Lower leg skin (tissue), 4 donors: ENCODE measurements at places on chromosomes 11 and 22.

- no peak for DNase-seq
These were observed 97.1 kb downstream of the CEP164 start for GRCh38 chr11:117424781-117425180.

- DNase-seq = no peak
These were observed 20.2 kb upstream of the SPATA19 start for GRCh38 chr11:133865466-133865865.

DNA sequence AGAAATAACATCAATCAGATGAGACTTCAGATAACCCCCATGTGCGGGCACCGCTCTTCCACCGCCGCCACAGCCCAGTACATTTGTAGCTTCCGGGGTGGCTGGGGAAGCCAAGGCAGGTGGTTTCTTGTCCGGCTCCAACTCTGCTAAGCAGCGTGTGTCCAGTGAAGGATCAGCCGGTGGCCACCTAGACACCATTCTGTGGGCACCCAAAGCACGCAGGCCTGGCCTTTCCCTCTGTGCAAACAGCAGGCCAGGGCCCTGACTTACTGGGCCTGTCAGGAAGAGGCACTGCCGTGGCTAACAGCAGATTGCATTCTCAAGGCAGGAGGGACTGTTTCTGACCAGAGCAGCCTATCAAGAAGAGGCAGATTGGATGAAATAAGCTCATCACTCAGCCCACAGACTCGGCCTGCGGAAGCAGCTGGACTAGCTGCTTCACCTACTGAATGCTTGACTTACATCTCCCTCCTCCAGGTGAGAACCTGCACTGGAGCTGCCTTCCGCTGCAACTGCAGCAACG, 74.8 kb downstream of the ETS1 start:
- DNase-seq = no peak

GRCh38 chr11:109864151-109864661, 229.0 kb upstream of the ZC3H12C start:
- no peak for DNase-seq

DNA sequence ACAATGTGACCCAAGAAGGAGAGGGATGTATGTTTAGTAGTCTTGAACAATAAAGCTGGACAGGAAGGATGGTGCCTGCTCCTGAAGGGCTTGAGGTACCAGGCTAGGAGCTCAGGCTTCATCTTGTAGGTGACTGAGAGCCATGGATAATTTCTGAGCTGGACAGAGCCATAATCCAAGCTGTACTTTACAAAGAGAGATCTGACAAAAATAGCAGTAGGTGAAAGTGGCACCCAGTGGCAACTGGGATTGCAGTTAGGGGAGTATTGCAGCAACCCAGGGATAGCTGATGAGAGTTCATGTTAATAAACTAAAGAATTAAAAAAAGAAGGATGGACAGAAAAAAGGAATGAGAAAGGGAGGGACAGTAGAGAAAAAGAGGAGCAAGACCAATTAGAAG, 7.4 kb downstream of the XRRA1 start:
- no peak for DNase-seq

- no peak for DNase-seq
These were observed 29.6 kb upstream of the FJX1 start for GRCh38 chr11:35588627-35589026.

GRCh38 chr11:47863189-47863897, 15.2 kb upstream of the NUP160 start:
- DNase-seq = no peak

DNA sequence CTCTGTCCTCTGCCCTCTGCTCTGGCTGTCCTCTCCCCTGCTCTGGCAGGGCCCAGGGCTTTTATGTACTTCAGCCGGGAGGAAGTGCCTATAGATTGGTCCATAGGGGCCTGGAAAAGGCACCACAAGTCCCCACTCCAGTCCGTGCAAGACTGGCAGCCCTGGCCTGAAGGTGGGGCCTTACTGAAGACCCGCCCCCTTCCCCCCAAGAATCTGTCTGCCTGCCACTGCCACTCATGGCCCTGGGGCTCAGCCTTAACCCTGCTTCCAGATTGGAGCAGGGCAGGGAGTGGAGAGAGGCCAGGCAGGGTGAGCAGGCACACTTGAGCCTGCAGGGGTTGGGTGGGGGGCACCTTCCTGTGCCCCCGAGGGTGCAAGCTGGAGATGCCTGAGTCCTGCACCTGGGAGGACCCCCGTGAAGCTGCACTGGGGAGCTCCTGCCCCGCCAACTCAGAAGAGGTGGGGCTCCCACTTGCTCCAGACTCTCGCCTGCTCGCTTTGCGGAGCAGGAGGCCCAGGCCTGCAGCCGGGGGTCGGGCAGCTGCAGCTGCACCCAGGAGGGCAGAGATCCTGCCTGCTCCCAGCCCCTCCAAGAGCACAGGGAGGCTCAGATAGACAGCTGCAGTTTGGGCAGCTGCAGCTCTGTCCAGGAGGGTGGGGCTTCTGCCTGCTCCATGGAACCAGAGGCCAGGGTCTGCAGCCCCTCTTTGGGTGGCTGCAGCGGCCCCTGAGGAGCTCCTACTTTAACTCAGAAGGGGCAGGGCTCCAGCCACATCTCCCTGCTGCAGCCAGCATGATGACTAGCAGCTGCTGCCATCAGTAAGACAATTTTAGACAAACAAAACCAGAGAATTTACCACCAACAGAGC, 51.0 kb upstream of the SC5D start:
- no peak for DNase-seq

- no peak for DNase-seq
These were observed 23.7 kb downstream of the PDHX start for GRCh38 chr11:34940026-34940677.

DNA sequence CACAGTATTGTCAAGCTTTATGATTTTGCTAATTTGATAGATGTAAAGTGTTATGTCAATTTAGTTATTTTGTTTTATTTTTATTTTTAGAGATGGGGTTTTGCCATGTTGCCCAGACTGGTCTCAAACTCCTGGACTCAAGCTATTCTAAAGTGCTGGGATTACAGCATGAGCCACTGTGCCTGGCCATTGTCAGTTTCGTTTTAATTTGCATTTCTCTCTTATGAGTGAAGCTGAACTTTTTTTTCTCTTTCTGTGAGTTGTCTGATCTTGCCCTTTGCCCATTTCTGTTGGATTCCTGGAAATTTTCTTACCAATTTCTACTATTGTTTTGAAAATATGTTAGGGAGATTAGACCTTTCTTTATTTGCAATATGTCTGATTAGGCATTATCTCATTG, 15.5 kb downstream of the NEU3 start:
- no peak for DNase-seq

GRCh38 chr11:74474316-74474715, 7.0 kb upstream of the KCNE3 start:
- DNase-seq = no peak

GRCh38 chr22:19629331-19629719, 85.0 kb upstream of the SEPTIN5 start:
- no peak for DNase-seq

- peak; percentile 86 for DNase-seq
These were observed at the start of gene SWAP70 for GRCh38 chr11:9663699-9664275. Gene SWAP70 (plus strand): TSS chr11:9664077. CDS start chr11:9664180, 103 bp downstream.

DNA sequence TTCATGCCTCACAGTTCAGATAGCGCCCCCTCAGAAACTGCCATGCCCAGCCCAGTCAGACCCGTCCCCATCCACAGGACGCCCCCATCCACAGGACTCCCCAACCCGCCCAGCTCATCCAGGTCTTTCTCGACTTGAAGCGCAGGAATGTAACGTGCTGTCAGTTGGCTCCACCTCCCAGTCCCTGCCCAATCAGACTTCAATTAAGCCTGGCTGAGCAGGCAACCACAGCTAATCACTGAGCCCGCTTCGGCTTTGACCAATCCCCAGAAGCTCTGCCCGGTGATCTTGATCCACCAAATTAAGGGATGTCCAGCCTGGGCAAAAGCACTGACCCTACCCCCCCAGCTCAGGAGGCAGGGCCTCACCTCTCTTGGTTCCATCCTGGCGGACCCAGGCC, 10.5 kb upstream of the MFNG start:
- no peak for DNase-seq

- DNase-seq = peak; percentile 31
These were observed 54.9 kb downstream of the TNRC6B start for GRCh38 chr22:40232624-40233023.

GRCh38 chr11:43504316-43504950, 145.7 kb downstream of the TTC17 start:
- DNase-seq = no peak

DNA sequence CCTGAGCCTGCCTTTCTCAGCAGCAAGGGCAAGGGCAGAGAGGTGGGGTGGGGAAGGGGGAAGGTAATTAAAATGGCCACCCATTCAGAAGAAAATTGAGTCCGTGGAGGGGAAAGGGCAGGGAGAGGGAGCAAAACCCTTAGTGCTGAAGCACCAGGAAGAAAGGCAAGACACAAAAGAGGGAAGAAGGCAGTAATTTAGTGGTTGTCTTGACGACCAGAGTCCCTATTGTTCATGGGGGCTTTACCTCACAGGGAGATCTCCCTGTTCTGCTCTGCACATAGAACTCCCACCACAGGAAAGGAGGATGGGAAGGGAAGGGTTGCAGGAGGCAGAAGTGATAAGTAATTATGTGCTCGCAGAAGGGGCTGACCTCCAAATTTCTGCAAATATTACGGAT, 23.4 kb downstream of the SNX19 start:
- no peak for DNase-seq

DNA sequence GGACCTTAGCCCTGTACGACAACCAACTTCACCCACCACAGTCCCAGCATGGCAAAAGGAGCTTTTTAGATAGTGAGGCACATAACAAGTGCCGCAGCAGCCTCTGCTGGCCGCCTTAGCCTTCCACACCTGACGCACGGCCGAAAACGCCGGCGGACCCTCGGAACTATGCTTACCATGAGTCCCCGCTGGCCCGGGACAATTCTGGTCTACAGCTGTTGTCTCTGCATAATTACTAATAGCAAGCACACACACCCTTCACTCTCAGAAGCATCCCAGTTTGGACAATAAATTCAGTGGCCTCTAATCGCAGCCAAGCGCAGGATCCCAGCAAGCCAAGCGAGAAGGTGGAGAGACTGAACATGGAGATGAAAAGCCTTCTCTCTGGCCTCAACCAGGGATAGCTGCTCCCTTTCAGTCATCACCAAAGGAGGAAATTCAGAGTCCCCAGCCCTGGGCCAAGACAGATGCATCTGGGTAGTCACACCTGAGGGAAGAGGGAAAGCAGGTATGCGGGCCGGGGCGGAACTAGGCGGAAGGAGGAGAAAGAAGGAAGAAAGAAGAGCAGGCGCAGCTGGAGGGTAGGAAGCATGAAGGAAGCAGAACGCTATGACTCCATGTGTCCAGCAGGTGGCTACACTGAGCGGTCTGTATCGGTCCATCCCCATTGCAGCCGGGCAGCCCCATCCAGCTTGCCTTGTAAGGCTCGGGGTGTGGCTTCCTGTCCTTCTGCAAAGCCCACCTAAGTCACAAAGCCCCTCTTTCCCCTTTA, 40.3 kb downstream of the BUD13 start:
- peak; percentile 34 for DNase-seq

GRCh38 chr11:45655347-45655756, 10.1 kb downstream of the CHST1 start:
- peak; percentile 42 for DNase-seq

GRCh38 chr11:86138958-86139357, 70.1 kb upstream of the PICALM start:
- DNase-seq = no peak

DNA sequence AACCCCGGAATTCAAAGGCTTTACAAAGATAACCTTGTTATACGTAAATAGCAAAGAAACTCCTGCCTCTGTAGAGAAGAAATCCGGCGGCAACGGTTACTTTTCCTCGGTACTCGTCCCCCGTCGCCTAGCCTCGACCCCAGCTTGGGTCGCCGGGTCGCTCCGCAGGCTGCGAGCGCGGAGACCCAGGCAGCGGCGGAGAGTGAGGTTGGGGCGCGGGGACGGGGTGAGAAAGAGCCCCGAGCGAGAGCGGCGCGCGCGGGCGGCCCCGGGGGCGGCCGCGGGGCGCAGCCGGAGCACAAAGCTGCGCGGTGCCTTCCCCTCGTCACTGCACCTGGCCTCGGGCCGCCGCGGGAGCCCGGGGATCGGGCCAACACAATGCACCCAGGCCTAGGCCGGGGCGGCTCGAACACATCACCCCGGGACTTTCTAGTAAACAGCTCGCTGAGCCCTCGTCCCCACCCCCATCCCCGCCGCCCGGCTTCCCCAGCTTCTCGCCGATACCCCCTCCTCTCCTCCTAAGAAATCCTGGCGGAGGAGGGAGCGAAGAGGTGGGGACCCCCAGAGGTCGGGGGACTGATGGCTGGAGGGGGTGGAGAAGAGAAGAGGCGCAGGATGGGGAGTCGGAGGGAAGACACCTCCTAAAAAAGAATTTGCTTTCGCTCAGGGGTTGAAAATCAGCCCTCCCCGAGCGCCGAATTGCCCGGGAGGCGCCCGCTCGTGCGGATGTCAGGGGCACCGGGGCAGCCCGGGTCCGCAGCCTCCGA, 845 bp downstream of the MPPED2 start:
- peak; percentile 88 for DNase-seq

DNA sequence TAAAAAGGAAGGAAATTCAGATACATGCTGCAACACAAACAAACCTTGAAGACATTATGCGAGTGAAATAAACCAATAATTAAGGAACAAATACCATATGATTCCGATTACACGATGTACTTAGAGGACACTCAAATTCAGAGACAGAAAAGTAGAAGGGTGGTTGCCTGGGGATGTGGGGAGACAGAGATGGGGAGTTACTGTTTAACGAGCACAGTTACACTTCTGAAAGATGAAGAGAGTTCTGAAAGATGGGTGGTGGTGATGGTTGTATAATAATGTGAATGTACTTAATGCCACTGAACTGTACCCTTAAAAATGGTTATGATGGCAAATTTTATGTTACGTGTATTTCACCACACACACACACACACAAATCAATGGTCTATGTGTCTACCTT, 14.7 kb downstream of the ZBTB44 start:
- DNase-seq = no peak

GRCh38 chr11:15222777-15223176, 108.1 kb downstream of the INSC start:
- DNase-seq = no peak

DNA sequence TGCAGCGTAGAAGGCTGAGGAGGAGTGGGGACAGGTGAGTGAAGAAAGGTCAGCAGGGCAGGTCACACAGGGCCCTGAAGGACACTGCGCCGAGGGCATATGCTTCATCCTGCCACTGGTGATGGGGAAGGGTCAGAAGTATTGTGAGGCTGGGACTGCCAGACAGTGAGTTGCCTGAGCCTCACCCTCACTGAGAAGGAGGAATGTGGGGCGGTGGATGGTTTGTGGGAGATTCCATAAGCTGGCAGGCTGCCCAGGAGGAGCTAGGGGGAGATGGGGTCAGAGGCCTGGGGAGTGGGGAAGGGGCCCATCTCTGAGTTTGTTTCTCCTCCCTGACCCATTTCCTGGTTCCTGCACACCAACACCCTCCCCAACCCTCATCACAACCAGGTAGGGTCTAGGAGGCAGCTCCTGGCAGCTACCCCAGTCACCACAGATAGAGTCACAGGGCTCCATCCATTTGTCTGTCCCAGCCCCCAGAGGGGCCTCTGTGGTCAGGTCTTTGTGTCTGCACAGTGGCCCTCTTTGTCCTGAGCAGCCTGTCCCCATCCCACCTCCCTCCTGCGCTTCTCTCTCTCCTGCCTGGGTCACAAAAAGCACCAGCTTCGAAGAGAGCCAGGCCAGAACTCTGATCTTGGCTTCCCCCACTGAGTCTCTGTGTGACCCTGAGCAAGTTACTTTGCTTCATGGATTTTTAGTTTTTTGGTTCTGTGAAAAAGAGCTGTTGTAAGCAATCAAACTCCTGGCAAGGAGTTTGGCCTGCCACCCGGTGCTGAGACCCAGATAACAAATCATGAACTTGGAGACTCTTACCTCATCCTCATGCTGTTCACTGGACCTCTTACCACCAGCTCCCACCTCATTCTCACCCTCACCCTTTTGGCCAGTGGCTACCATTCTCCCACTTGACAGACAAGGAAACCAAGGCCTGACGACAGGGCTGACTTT, 4.6 kb upstream of the P2RY2 start:
- DNase-seq = no peak

- no peak for DNase-seq
These were observed 53.3 kb upstream of the ARFGAP3 start for GRCh38 chr22:42910221-42910942.
